ENCODE measurements at places on chromosomes 1 and 21.

GRCh38 chr1:22488319-22488718 is 36.7 kb downstream of the ZBTB40 start:
- no peak for DNase-seq

- no peak for DNase-seq
These were observed 19.1 kb downstream of the CD101 start for GRCh38 chr1:117020526-117021156.

DNA sequence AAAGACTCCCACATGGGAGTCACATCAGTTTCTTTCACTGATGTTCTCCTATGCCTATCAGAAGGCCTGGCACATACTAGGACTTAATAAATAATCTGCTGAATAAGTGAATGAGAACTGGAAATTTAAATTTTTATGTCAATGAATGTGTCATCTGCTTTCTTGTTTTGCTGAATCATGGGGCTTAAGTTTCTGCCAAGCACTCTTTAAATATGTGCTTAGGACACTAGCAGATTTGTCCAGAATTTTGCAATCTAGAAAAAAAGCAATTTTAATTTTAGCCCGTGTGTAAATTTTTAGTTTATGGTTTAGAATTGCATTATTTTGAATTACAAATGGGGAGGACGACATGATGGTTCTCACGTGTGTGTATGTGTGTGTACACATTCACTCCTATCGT is 803.1 kb downstream of the USP25 start:
- no peak for DNase-seq

GRCh38 chr1:95615421-95615820 is 381.4 kb downstream of the RWDD3 start:
- DNase-seq, result no peak

- no peak for DNase-seq
These were observed 1.7 kb downstream of the MYOCOS start for GRCh38 chr1:171623651-171624331.

DNA sequence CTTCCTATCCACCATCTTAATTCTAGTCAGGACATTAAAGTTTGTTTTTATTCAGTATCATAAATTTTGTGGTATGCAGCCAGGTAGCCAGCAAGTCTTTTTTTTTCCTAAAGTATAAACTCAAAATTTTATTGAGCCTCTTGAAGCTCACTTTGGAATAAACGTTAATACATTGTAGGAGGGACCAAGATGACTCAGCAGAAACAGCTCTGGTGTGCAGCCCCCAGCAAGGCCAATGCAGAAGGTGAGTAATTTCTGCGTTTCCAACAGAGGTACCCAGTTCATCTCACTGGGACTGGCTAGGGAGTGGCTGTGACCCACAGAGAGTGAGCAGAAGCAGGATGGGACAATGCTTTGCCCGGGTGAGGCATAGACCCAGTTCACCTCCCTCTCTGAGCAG is 9.7 kb upstream of the OR2M3 start:
- no peak for DNase-seq

DNA sequence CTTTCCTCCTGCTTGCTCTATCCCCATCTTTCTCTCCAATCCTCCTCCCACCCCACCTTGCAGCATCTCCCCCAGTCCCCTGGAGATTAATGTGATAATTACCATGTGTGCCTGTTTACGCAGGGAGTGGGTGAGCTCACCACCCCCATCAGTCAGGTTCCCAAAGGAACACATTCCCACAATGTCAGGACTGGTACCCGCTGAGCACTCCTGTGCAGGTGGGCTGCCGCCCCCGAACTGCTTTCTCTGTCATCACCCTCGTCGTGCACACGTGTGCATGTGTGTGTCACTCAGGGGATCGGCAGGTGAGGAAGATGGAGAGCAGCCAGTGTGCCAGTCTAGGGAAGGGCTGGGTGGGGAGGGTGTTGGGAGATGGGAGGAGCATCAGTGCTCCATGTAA is 163.4 kb downstream of the CACNA1E start:
- no peak for DNase-seq

DNA sequence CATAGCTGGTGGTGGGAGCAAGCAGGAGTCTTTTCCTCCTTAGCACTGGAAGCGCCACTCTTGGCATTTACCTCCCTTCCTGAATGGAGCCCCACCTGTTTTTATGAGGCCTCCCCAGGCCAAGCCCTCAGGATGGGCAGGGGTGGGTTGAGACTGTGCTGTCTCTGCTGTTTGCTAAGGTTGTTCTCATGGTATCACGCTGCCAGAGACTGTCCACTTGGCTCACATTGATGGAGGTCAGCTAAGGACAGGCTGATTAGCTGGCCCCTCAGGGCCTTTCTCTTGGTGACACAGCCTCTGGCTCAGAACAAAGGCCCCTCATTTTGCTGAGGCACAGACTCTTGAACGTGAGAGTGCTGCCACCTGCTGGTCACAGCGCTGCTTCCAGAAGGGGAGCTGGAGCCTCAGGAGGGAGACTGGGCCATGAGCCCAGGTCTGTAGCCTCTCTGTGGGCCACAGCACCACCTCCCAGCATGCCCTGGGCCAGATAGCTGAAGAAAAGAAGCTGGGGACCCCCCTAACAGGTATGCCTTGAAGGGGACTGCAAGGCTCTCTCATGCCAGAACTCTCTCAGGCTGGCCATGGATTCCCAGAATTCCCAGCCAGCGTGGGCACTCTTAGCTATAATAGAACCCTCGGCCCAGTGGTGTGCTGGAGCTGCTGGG is 85.6 kb downstream of the CD58 start:
- peak; percentile 72 for DNase-seq

Measured in stimulated activated CD8-positive, alpha-beta memory T cell treated with anti-CD3 and anti-CD28 coated beads, Interleukin-2, amount 100 ng/mL, for 1 hour (primary cell).